ENCODE measurements at places on chromosomes 7 and 10.

DNA sequence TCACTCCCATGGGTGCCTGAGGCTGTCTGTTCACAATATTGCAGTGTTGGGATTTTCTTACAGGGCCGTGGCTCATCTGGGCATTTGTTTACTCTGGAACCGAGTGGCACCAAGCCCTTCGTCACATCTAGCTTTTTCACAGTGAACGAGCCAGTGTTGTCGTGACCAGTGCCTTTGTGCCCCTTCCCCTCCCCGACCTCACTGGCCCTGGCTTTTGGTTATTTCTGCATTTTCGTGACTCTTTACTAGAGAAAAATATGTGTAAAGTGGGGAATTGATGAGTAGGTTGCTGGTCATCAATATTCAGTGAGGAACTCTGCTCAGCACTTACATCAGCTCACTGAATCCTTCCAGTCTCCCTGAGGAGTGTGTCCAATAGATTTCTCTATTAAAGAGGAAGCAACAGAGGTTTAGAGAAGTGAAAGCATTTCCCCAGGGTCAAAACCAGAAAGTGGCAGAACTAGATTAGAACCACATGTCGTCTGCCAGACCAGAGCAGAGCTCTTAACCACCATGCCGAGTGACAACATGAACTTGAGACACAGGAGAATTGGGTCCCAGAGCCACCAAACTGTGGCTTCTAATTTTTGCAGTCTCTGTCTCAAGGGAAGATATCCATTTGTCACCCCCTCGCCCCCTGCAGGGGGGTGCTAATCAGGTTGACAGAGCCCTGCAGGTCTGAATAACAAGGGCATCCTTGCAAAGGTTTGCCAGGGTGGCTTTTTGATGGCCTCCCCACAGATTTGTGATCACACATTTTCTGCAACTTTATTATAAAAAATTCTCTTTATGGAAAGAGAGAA lies 125.3 kb downstream of the CHN2 start:
- peak; percentile 71 for DNase-seq

DNA sequence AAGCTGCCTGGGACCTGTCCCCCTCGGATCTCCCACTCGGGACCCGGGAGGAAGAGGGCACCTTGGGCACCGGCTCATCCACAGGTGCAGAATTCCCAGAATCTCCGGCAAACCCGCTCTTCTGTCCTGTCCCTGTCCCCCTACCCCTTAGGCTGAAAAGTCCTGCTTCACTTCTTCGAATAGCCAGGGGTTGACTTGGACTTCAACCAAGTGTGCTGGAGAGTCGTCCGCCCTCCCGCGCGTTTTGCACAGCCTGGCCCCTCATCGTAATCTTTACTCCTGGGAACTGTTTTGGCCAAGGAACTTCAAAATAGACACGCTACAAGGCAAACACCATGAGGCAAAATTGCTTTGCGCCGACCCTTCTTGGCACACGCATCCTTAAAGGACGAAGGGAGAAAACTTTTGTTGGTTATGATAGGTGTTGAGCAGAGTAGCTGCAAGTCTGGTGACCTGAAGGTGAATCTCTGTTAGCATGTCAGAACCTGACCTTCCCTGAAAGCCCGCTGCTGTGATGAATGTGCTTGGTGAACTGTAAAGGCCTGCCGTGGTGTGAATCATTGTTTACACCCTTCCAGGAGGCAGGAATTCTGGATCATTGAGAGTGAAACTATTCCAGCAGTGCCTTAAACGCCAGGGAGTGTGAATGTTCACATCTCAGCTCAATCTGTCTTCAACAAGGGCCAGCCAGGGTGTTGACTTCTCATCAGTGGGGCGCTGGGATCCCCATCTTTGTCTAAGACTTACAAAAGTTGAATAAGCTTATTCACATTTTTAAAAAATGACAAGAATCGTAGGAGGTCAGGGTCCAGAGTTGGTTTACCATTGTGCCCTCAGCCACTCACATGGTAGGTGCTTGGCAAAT lies 589 bp upstream of the RAPGEF5 start:
- DNase-seq: no peak

DNA sequence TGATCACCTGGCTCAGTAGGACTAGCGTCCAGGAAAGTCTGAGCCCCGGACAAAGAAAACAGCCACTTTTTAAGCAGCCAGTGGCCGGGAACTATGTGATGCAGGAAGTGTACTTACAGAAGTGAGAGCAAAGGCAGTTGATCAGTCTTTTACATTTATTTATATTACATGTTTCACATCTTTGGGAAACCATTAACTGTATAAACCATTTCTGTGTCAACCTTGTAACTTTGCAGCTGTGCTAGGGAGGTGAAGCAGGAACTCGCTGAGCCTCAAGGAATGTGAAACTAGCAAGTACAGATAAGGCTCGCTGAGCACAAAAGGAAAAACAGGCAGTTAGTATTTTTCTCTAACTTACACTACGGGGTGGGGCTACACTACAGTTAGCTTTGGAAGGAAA lies 39.9 kb upstream of the HECW1 start:
- DNase-seq: peak; percentile 11

GRCh38 chr7:146542101-146542500 lies 425.5 kb downstream of the CNTNAP2 start:
- no peak for DNase-seq

DNA sequence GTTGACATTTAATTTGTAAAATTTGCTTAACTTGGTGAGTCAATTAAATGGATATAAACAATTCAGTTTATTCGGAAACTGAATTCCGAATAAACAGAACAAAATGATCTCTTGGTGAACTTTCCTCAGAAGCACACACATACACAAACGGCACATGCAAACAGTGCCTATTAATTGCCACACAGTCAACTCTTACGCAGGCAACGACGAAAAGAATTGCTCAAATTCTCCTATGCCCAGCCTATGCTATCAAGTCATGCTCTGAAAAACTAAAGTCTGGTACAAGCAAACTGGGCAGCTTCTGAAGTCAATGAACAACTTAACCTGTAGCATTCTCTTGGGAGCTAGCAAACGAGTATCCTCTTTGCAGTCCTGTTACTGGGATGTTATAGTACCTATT lies 38.8 kb upstream of the ASL start:
- no peak for DNase-seq

- no peak for DNase-seq
Measured at GRCh38 chr7:73749931-73750776, 11.6 kb upstream of the ABHD11 start.

- no peak for DNase-seq
Measured at GRCh38 chr10:69337296-69338132, 59.2 kb downstream of the HK1 start.

- DNase-seq: no peak
Measured at GRCh38 chr10:11406746-11407145, 204.7 kb downstream of the USP6NL start.

DNA sequence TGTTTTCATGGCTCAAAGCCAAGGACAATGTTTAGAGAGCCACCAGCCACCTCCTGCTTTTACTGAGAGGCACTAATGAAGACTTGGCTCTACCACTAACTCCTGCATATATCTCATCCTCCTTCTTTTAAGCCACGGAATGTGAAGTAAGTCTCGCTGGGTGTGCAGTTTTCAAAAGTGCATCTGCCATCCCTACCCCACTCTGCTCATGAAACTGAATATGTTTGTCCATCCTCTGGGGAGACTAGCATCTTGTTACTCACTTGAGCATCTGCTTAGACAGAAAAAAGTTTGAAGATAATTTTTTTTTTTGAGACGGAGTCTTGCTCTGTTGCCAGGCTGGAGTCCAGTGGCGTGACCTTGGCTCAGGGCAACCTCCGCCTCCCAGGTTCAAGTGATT lies 40.8 kb downstream of the EPDR1 start:
- DNase-seq: no peak

- DNase-seq: peak; percentile 66
Measured at GRCh38 chr7:98613601-98614425, 3.3 kb upstream of the NPTX2 start.

GRCh38 chr7:78323118-78323517 lies 524.5 kb downstream of the PHTF2 start:
- no peak for DNase-seq

DNA sequence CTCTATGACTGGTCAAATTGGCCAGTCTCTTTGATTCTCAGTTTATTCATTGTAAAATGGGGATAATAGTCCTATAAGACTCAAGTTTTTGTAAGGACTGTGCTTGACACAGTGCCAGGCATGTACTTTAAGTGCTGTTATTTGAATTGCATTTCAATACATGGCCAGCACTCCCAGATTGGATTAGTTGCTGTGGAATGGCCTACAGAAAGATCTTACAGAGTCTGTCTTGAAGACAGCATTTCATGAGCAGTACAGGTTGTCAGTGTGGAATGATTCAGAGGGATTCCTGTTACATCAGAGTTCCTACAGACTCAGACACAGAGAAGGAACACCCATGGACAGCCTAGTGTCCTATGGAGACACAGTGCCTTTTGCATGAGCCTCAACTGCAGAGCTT lies 238.1 kb upstream of the BMPER start:
- DNase-seq: no peak

- DNase-seq: peak; percentile 18
Measured at GRCh38 chr7:26853788-26854393, 10.5 kb downstream of the SKAP2 start.

GRCh38 chr10:122516734-122517133 lies 43.8 kb upstream of the DMBT1 start:
- DNase-seq: no peak

- DNase-seq: no peak
Measured at GRCh38 chr7:132168239-132168638, 408.0 kb downstream of the PLXNA4 start.

GRCh38 chr7:29193316-29194205 lies 1.0 kb upstream of the CHN2 start:
- peak; percentile 17 for DNase-seq

DNA sequence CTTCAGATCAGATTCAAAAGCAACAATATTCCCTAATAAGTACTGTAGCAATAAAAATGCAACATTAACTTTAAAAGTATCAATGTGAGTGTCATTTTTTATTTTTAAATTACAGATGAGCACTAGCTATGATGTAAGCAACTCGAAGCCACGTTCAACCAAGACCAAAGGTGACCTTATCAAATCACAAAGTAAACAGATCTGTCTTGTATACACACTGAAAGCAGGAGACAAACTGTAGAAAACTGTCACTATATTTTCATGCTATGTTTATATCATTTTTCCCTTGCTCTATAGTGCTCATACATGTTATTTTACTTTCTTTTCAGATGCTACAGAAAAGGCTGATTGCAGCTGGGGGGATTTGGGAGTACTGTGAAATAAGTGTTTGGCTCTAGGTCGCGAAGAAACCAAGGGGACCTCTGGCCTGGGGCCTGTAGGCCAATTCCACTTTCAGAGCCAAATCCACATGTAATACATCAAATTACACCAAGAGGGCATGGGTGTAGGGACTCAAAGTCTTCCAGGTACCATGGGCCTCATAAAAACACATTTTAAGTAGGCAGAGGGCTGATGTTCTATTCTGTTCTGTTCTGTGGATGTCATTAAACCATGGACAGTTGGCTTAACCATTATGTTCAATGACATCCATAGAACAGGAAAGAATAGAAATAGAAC lies 245.2 kb downstream of the SFMBT2 start:
- DNase-seq: no peak

DNA sequence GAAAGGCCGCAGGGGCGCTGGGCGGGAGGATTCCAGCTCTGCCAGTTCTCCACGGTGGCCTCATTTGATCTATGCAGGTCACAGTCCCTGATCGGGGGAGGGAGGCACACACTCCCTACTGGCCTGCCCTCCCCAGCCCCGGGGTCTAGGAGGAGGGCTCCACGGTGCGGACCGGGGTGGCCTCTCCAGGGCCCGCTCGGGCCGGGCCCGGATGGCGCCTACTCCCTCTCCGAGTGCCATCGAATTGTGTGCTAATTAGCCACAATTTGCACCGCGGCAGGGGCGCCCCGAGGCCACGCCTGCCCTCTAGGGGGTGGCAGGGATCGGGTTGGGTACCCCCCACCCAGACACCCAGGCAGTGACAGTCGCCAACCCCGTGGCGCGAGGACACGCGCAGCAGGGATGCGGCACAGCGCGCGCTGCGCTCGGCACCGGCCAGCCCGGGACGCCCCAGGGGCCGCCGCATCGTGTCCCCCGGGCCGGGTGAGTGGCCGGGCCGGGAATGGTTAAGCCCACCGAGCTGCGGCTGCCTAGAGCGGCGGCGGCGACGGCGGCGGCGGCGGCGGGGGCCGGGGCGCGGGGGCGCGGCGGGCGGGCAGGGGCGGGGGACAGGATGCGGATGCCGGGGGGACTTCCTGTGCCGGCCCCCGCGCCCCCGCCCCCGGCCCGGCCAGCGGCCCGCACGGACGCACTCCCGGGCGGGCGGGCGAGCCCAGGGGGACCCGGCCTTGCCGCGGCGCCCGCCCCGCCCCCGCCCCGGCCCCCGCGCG lies at the start of gene ZNF853:
TSS of gene ZNF853 (plus strand) at position 658 of the 770 bp plus-strand sequence. CDS start 565 bp downstream, outside the sequence.
- no peak for DNase-seq

DNA sequence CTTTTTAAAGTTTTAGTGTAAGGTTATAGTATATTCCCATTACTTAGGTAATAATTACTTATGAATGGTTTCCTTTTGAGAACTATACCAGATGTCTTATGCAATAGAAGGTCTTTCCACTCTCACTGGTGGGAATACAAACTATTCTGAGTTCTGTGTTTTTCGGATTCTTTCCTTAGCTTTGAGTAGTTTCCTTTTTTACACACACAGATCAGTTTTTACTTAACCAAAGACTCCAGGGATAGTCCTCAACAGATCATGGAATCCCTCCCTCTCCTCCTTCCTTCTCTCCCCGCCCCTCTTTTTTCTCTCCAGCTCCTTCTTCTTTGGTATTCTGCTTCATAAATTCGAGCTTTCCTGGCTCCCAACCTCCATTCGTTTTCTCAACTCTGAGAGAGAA lies 13.3 kb downstream of the COPG2 start:
- no peak for DNase-seq

- DNase-seq: no peak
Measured at GRCh38 chr7:11911900-11912299, 79.9 kb upstream of the THSD7A start.

DNA sequence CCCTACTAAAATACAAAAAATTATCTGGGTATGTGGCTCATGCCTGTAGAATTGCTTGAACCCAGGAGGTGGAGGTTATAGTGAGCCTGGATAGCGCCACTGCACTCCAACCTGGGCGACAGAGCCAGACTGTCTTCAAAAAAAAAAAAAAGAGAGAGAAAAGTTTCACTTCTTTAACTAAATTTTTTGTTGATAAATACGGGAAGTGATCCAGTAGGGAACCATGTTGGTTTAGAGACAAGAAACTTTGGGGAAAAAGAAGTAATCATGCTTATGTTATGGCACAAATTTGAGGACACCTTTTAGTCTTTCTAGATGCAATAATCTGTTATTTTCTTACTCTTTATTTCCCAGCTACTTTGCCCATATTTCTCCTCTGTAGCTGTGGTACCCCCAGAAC lies 309.7 kb downstream of the TYW1 start:
- DNase-seq: no peak

GRCh38 chr10:123863721-123864482 lies 27.7 kb downstream of the CPXM2 start:
- no peak for DNase-seq

DNA sequence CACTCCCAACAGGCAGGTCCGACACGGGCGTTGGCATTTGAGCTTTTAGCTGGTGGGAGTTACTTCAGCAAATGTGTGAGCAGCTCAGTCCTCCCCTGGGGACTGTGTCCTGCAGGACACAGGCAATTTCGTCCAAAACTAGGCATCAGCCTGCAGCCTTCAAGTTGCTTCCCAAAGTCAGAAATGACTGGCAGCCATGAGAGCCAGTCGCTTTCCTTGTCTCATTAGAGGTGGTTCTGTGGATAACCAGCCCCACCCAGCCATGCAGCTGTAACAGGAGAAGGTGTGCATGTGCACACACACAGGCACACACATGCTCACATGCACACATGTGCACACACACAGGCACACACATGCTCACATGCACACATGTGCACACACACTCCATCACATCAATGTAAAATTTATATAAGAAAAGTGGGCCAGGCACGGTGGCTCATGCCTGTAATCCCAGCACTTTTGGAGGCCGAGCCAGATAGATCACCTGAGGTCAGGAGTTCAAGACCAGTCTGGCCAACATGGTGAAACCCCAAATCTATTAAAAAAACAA lies 138.8 kb upstream of the TCERG1L start:
- no peak for DNase-seq

All from RPMI8226 (cell line).